ENCODE measurements at places on chromosomes 1 and 21.
A peak's percentile ranks its signal among the peaks of the same experiment; 100 is the strongest.

GRCh38 chr1:55808263-55808662 lies 593.1 kb upstream of the USP24 start:
- no peak for DNase-seq

GRCh38 chr1:64519901-64520300 lies 50.0 kb downstream of the CACHD1 start:
- peak; percentile 34 for DNase-seq

DNA sequence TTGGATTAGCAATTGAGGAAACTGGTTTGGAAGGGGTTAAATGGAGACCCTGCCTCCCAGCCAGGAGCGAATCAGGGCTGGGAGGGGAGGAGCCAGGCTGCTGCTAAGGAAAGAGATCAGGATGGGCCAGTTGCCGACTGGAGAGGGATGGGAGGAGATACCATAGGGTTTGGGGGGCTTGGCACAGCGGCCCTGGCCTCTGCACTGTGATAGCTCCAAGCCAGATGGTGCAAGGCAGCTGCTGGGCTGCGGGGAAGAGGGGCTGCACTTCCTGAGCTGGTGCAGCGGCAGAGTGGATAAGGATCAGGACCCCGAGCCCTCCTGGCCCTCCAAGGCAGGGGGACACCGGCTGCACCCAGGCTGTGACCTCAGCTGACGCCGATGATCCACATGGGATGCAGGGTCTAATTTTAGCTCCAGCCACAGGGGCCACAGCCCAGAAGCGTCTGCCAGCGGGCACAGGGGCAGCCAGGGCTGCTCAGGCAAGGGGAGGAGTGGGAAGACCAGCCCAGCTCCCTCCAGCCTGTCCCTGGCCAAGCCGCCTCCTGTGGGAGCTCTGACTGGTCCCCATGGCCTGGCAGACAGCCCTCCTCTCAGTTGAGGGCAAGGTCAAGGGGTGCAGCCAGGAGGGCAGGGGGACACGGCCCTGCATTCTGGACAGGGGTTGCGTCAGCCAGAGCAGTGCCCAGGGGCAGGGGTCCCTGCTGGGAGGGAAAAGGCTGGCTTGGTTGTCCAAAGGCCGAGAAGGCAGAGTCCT lies at the start of gene EXTL1:
Gene EXTL1, plus strand, starts transcription at position 129 of the 757 bp plus-strand sequence. CDS start 872 bp downstream, outside the sequence.
- DNase-seq: peak; percentile 64

DNA sequence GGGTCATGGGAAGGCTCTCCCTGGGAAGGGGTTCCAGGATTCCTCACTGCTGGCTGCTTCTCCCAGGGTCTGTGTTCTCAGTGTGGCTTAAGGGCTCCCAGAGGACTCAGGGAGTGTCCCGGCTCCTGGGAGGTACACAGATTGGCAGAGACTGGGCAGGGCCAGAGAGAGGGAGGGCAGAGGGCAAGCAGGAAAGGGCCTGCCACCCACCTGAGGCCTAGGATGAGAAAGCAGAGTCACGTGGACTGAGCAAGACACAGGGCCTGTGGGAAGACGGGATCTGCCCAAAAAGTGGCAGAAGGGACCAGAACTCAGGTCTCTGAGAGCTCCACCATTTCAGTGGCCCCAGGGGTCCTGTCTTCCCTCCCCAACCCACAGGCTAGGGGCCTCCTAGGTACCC lies 871 bp downstream of the SLFNL1 start:
- no peak for DNase-seq

- DNase-seq: peak; percentile 94
Measured at GRCh38 chr1:159881622-159882526, 18.1 kb downstream of the CFAP45 start.

- DNase-seq: no peak
Measured at GRCh38 chr1:36253161-36253862, 29.1 kb downstream of the THRAP3 start.

DNA sequence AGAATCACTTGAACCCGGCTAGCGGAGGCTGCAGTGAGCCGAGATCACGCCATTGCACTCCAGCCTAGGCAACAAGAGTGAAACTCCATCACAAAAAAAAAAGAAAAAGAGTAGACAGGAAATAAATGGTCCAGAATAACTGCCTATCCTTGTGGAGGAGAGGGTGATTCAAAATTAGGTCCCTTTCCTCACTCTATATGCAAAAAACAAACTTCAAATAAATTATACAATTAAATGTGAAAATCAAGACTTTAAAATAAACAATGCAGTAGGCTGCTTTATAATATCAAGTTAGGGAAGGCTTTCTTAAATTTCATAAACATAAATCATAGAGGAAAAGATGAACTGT lies 26.4 kb downstream of the MRPL39 start:
- no peak for DNase-seq

DNA sequence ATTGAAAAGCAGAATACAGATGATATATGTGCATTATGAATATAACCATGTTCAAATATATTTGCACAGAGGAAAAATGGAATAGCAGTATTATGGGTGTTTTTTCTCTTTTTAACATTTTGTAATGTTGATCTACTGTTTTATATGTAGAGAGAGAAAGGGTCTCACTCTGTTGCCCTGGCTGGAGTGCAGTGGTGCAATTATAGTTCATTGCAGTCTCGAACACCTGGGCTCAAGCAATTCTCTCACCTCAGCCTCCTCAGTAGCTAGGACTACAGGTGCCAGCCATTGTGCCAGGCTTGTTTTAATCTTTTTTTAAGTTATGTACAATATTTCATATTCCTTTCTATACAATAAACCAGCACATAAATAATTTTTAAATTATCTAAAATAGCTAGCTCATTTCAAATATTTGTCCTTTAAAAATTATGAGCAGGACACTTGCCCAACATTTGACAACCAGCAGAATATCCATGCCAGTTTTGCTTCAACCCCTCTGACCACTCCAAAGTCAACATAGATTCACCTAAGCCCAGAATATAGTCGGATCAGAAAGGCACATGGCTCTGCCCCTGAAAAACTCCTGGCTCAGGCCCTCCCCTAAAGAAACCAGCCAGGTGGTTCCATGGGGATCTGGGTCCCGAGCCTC lies 29.8 kb downstream of the ZNF281 start:
- no peak for DNase-seq

DNA sequence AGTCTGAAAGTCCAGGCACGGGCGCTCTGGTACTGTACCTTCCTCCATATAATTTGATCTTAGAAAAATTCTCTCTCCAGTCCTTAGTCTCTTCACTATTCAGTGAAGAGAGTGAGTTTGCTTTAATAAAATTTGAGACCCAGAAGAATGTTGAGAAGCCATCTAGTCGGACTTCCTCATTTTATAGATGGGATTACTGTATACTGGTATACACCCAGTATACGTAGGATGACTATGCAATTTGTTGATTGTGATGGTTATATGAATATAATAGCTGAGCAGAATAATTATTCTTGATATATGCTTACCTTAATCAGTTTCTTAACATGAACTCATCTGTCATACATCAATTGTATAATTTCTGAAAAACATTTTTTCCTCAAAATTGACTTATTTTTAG lies 328.0 kb upstream of the B3GALT2 start:
- DNase-seq: no peak

DNA sequence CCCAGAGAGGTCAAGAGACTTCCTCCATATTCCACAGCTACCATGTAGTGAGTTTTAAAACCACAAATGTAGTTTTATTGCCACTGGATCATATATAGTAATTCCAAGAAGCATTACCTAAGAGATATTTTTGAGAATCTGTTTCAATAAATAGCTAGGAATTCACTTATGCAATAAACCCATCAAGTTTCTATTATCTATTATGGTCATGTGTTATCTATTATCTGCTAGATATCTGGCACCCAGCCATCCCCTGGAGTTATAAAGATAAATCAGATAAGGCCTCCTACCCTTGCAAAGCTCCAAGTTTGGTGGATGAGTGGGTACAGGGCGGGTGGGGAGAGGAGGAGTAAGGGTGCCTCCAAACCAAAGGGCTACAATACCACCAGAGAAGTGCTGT lies 10.3 kb upstream of the VWA5B1 start:
- no peak for DNase-seq

- DNase-seq: no peak
Measured at GRCh38 chr1:201673093-201673492, 134.2 kb downstream of the NAV1 start.

- DNase-seq: no peak
Measured at GRCh38 chr1:30880678-30881318, 27.8 kb downstream of the SDC3 start.

DNA sequence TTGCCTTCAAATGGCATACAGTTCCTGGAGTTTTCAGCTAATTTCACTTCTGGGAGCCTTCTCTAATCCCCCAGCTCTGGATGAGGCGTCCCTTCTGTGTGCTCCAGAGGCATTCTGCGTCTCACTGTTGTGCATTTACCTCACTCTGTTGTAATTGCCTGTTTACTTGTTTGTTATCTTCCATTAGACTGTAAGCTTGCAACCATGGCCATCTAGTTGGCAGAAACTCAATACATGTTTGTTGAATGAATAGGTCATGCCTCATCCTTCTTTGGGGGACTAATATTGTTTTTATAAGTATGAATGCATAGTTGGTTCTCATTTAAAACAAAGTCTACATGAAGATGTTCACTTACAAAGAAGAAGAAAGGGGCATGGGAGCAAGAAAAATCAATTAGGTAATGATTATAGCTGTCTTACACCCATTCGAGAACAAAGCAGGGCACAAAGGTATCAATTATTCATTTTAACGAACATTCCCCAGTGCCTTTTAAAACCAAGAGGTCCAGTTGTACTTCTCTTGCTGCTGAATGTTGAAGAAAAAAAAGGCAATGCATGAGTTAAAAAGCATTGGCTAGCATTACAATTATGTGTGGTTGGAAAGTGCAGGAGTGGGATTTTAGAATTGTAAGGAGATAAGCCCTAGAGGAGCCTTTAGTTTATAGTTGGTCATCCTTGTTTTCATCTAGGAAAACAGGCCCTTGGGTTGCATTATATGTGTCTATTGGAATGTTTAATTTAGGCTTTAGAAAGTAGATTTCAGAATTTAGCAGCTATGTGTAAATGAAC lies 6.0 kb downstream of the RGL1 start:
- DNase-seq: no peak

DNA sequence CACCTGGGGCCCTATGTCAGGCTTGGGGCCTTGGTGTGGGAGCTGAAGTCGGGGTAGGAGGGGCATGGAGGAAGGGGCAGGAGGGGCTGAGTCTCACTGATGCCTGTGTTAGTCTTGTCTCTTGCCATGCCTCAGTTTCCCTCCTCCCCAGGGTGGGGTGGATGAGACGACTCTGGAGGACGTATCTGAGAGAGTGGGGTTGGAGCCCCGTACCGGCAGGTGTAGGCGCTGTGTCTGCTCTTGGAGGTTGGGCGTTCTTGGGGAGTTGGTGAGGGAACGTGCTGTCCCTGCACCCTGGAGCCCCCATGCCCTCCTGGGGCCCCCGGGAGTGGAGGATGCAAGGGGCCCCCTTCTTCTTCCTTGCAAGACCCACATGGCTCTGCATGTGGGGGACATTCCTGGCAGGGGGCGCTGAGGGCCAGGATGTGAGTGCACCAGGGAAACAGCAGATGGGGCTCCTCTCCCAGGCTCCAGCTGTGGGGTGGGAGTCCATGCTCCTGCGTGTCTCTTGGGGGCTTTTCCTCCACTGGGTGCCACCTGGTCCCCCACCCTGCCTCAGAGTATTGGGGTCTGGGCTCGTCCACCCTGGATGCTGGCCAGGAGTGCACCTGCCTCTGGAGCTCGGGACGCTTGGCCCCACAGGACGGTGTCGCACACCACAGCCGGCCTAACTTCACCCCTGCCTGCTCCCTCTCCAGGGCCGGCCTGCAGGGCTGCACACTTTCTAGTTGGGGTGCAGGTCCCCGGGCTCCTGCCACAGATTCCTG lies 1.4 kb upstream of the TNFRSF14 start:
- no peak for DNase-seq

GRCh38 chr21:33936301-33937038 lies 20.9 kb upstream of the ATP5PO start:
- no peak for DNase-seq

DNA sequence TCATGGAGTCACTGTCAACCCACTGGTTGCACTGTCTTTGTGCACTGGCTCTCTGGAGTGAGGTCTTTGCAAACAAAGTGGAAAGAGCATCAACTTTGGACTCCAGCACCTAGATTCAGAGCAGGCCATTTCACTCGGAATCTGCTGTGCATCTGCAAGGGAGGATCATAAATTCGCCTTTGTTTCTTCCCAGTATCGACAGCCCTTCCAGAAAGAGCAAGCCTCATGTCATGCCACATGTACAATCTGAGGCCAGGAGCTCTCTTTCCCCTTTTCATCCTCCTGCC lies 853 bp upstream of the PCSK9 start:
- no peak for DNase-seq

DNA sequence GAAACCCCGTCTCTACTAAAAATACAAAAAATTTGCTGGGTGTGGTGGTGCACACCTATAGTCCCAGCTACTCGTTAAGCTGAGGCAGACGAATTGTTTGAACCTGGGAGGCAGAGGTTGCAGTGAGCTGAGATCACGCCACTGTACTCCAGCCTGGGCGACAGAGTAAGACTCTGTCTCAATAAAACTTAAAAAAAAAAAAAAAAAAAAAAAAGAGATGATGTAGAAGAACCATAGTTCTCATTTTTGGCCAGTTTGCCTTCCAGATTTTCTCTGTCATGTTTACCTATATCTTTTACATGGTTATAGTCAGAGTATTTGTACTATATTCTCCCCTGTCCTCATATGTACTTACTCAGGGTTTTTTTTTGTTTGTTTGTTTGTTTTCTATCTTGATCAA lies 53.6 kb downstream of the UCK2 start:
- no peak for DNase-seq

GRCh38 chr21:22725436-22725835 lies 1727.2 kb downstream of the NCAM2 start:
- DNase-seq: no peak

- DNase-seq: no peak
Measured at GRCh38 chr1:24795236-24795635, 50.0 kb downstream of the CLIC4 start.

- peak; percentile 65 for DNase-seq
Measured at GRCh38 chr1:115332813-115333608, 5.0 kb downstream of the NGF start.

GRCh38 chr21:16310176-16310575 lies 580.4 kb downstream of the USP25 start:
- no peak for DNase-seq

GRCh38 chr1:41327383-41327999 lies 33.7 kb upstream of the FOXO6 start:
- DNase-seq: no peak

- DNase-seq: no peak
Measured at GRCh38 chr21:35294231-35294898, 245.3 kb upstream of the RUNX1 start.

- DNase-seq: peak; percentile 78
Measured at GRCh38 chr1:220690140-220691052, at the start of gene C1orf115. C1orf115 (plus strand) TSS chr1:220690363; CDS start chr1:220690403, 40 bp downstream.

GRCh38 chr1:201640624-201641023 lies 101.7 kb downstream of the NAV1 start:
- peak; percentile 59 for DNase-seq
